ENCODE measurements at places on chromosomes 4 and X. TPM values are rescaled to one million over a fixed set of nuclear protein-coding genes. Genes with fewer than 3 reads are reported as not detected.

DNA sequence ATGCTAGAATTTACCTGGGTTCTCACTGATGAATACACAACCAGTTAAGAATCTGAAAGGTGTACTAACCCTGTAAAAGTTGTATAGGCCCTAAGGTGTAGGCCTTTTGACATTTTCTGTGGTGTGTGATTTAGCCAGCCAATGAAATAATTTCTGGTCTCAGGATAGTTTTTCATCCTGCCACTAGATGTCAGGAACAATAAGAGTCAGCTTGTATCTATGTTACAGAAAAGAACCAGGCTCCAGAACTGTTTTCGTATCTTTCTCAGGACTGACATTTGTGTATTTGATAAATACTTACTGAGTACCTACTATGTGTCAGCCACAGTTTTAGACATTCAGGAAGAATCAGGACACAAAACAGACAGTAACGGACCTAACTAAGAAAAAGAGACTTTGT, 673.6 kb upstream of the TENM3 start:
- no peaks in the 10 kb centered on the region for H3K36me3 ChIP-seq
- H3K27ac ChIP-seq, result no peak overlapping the region
- H3K27me3 ChIP-seq, result no peaks in the 10 kb centered on the region
- DNase-seq, result no peak
- H3K4me1 ChIP-seq, result no peaks in the 10 kb centered on the region
- no peak overlapping the region for H3K4me3 ChIP-seq

DNA sequence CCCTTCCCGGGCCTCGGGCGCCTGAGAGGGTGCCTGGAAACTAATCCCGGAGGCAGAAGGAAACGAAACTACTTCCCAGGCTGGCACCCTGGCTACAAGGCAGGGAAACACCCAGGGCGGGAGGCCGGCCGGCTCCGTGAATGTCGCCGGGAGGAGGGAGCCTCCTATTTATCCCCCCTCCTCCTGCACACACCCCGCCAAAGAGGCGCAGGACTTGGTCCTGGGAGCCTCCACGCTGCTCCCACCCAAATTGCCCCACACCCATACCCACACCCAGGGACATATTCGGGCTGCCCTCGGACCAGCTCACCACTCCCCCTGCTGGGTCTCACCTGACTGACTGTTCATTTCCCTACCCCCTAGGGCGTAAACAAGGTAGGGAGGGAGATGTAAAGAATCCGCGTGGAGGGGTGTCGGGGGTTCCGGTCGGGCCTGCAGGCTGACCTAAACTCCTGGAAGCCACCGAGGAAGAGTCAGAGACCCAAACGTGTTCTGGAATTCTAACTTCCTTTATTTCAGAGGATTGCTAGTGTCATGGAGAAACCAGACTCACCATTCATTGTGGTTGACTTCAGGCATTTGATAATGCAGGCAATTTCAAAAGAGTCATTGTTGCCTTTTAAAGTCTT, at the start of gene BTC:
TSS of gene BTC (minus strand) at position 142 of the 629 bp plus-strand sequence. CDS start 198 bp downstream, outside the sequence.
- H3K27ac ChIP-seq, result peak within 1 kb of the TSS; percentile 90
- no peaks in the 10 kb centered on the region for H3K36me3 ChIP-seq
- DNase-seq, result peak; percentile 76
- peaks cover 15% of the 10 kb centered on the region for H3K27me3 ChIP-seq
- H3K4me1 ChIP-seq, result no peaks in the 10 kb centered on the region
- peak within 1 kb of the TSS; percentile 66 for H3K4me3 ChIP-seq

- H3K36me3 ChIP-seq, result peaks cover 26% of the 10 kb centered on the region
- no peak for DNase-seq
- H3K27ac ChIP-seq, result no peak overlapping the region
Measured at GRCh38 chr4:761086-761485, 55.5 kb downstream of the PCGF3 start.

- H3K27ac ChIP-seq, result no peak overlapping the region
- peaks cover 39% of the 10 kb centered on the region for H3K4me1 ChIP-seq
- no peaks in the 10 kb centered on the region for H3K36me3 ChIP-seq
- no peak overlapping the region for H3K4me3 ChIP-seq
Measured at GRCh38 chr4:140135529-140136088, 18.4 kb downstream of the MAML3 start.

- H3K4me3 ChIP-seq, result no peak overlapping the region
- H3K27me3 ChIP-seq, result no peaks in the 10 kb centered on the region
- no peak for DNase-seq
- peak overlapping the region; percentile 12 for H3K27ac ChIP-seq
Measured at GRCh38 chrX:136112778-136113177, 34.6 kb upstream of the FHL1 start.

- no peak for DNase-seq
- no peaks in the 10 kb centered on the region for H3K36me3 ChIP-seq
- no peaks in the 10 kb centered on the region for H3K27me3 ChIP-seq
- no peak overlapping the region for H3K4me3 ChIP-seq
- H3K27ac ChIP-seq, result no peak overlapping the region
Measured at GRCh38 chr4:187256897-187257296, 533.2 kb upstream of the FAT1 start.

- H3K4me1 ChIP-seq, result no peaks in the 10 kb centered on the region
- no peak overlapping the region for H3K4me3 ChIP-seq
- H3K36me3 ChIP-seq, result no peaks in the 10 kb centered on the region
Measured at GRCh38 chr4:111811661-111812060, 333.6 kb upstream of the FAM241A start.

GRCh38 chrX:132822634-132823012, 135.8 kb downstream of the HS6ST2 start:
- H3K4me1 ChIP-seq, result peaks cover 9% of the 10 kb centered on the region
- H3K4me3 ChIP-seq, result no peak overlapping the region
- no peak for DNase-seq
- peak overlapping the region; percentile 26 for H3K27ac ChIP-seq
- no peaks in the 10 kb centered on the region for H3K27me3 ChIP-seq
- no peaks in the 10 kb centered on the region for H3K36me3 ChIP-seq

GRCh38 chrX:20445109-20445508, 178.4 kb upstream of the RPS6KA3 start:
- H3K4me1 ChIP-seq, result no peaks in the 10 kb centered on the region
- no peaks in the 10 kb centered on the region for H3K36me3 ChIP-seq
- no peak overlapping the region for H3K27ac ChIP-seq
- no peak for DNase-seq
- no peak overlapping the region for H3K4me3 ChIP-seq

GRCh38 chr4:174592985-174593335, 70.7 kb upstream of the HPGD start:
- no peaks in the 10 kb centered on the region for H3K36me3 ChIP-seq
- H3K4me3 ChIP-seq, result no peak overlapping the region
- no peak overlapping the region for H3K27ac ChIP-seq
- no peak for DNase-seq
- no peaks in the 10 kb centered on the region for H3K4me1 ChIP-seq

DNA sequence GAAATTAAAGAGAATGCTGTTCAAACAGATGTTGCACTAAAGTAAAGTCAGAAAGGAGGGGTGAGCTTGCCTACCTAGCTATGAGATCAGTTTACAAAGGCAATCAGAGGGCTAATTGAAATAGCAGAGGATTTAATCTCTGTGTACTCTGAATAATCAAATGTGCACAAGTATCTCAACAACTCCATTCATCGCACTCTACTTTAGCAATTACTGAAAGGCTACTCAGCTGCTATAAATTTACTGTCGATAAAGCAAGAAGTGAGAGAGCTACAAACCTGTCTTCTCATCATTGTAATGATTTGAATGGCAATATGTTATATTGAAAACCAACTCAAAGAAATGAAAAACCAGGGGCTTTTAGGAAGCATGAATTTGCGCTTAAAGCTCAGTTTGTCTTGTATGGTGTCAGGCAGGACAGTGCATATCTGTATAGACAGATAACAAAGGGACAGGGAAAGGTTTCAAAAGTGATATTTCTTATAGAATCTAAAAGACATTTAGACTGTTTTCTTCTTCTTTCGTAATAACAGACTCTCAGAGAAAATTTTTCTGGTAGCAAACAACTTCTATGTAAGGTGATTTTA, 34.8 kb downstream of the GC start:
- H3K4me1 ChIP-seq, result no peaks in the 10 kb centered on the region
- no peaks in the 10 kb centered on the region for H3K27me3 ChIP-seq
- H3K27ac ChIP-seq, result no peak overlapping the region
- H3K4me3 ChIP-seq, result no peak overlapping the region
- no peaks in the 10 kb centered on the region for H3K36me3 ChIP-seq

GRCh38 chr4:78606530-78607095, 55.0 kb downstream of the ANXA3 start:
- no peaks in the 10 kb centered on the region for H3K4me1 ChIP-seq
- no peak overlapping the region for H3K4me3 ChIP-seq
- H3K27ac ChIP-seq, result no peak overlapping the region
- no peaks in the 10 kb centered on the region for H3K36me3 ChIP-seq
- H3K27me3 ChIP-seq, result no peaks in the 10 kb centered on the region

- no peak overlapping the region for H3K4me3 ChIP-seq
- no peaks in the 10 kb centered on the region for H3K36me3 ChIP-seq
Measured at GRCh38 chr4:7058792-7059191, 9.1 kb downstream of the GRPEL1 start.

GRCh38 chr4:76830964-76831703, 66.8 kb downstream of the SOWAHB start:
- H3K4me1 ChIP-seq, result peaks cover 16% of the 10 kb centered on the region
- peak; percentile 79 for DNase-seq
- H3K36me3 ChIP-seq, result no peaks in the 10 kb centered on the region
- peak overlapping the region; percentile 86 for H3K27ac ChIP-seq
- H3K4me3 ChIP-seq, result no peak overlapping the region

- H3K27ac ChIP-seq, result no peak overlapping the region
- no peaks in the 10 kb centered on the region for H3K4me1 ChIP-seq
- DNase-seq, result no peak
- H3K4me3 ChIP-seq, result no peak overlapping the region
- H3K27me3 ChIP-seq, result no peaks in the 10 kb centered on the region
- no peaks in the 10 kb centered on the region for H3K36me3 ChIP-seq
Measured at GRCh38 chr4:171590716-171591115, 222.5 kb upstream of the GALNTL6 start.

GRCh38 chrX:46376246-46376885, 168.9 kb downstream of the ZNF674 start:
- no peaks in the 10 kb centered on the region for H3K36me3 ChIP-seq
- no peak overlapping the region for H3K4me3 ChIP-seq
- H3K27me3 ChIP-seq, result no peaks in the 10 kb centered on the region

GRCh38 chr4:8904041-8904501, 32.4 kb upstream of the HMX1 start:
- no peak overlapping the region for H3K4me3 ChIP-seq
- no peaks in the 10 kb centered on the region for H3K4me1 ChIP-seq
- peaks cover 16% of the 10 kb centered on the region for H3K27me3 ChIP-seq
- DNase-seq, result no peak
- no peaks in the 10 kb centered on the region for H3K36me3 ChIP-seq

DNA sequence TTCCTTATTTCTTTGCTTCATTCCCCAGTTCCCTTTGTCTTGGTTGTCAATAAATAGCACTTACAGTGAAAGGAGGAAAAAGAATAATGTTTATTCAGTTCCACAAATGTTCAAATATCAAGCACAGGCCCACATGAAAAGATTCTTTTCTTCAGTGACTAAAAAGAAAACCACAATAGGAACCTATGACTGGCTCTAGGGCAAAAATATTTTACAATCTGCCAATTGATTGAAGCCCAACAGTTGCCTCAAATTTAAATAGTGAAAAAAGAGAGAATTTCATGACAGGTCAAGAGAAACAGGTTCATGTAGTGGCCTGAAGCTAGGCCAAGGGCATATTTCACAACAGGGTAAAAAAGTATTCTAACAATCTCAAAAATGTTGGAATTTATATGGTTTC, 553.8 kb downstream of the CENPC start:
- no peaks in the 10 kb centered on the region for H3K4me1 ChIP-seq
- DNase-seq, result no peak
- H3K27me3 ChIP-seq, result no peaks in the 10 kb centered on the region
- no peak overlapping the region for H3K27ac ChIP-seq
- H3K4me3 ChIP-seq, result no peak overlapping the region
- H3K36me3 ChIP-seq, result no peaks in the 10 kb centered on the region

- H3K4me1 ChIP-seq, result no peaks in the 10 kb centered on the region
- H3K4me3 ChIP-seq, result no peak overlapping the region
- no peak for DNase-seq
- H3K36me3 ChIP-seq, result no peaks in the 10 kb centered on the region
Measured at GRCh38 chrX:47645530-47645929, 4.8 kb downstream of the ELK1 start.

GRCh38 chr4:43457866-43458265, 565.4 kb downstream of the GRXCR1 start:
- H3K4me3 ChIP-seq, result no peak overlapping the region
- no peaks in the 10 kb centered on the region for H3K27me3 ChIP-seq
- H3K4me1 ChIP-seq, result no peaks in the 10 kb centered on the region
- no peaks in the 10 kb centered on the region for H3K36me3 ChIP-seq

- H3K27me3 ChIP-seq, result no peaks in the 10 kb centered on the region
- H3K4me1 ChIP-seq, result no peaks in the 10 kb centered on the region
- no peak for DNase-seq
Measured at GRCh38 chr4:156015781-156016180, 62.1 kb upstream of the CTSO start.

GRCh38 chr4:102172341-102172740, 172.9 kb downstream of the SLC39A8 start:
- no peaks in the 10 kb centered on the region for H3K36me3 ChIP-seq
- no peaks in the 10 kb centered on the region for H3K4me1 ChIP-seq
- H3K4me3 ChIP-seq, result no peak overlapping the region
- no peaks in the 10 kb centered on the region for H3K27me3 ChIP-seq
- H3K27ac ChIP-seq, result no peak overlapping the region
- DNase-seq, result no peak

DNA sequence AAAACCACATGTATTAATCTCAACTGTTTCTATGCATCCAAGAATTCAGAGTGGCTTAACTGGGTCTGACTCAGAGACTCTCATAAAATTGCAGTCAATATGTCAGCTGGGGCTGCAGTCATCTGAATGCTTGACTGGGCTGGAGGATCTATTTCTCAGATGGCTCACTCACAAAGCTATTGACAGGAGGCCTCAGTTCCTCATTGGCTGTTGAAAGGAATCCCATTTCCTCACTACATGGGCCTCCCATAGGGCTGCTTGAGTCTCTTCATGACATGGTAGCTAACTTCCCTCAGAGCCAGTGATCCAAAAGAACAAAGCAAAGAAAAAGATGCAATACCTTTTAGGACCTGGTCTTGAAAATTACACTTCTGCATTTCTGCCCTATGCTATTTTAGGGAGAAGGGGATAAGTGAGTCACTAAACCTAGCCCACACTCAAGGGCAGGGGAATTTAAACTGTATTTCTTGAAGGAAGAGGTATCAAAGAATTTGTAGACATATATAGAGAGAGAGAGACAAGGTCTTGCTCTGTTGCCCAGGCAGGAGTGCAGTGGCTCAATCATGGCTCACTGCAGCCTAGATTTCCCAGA, 9.8 kb downstream of the SCFD2 start:
- no peak overlapping the region for H3K27ac ChIP-seq
- no peak overlapping the region for H3K4me3 ChIP-seq
- H3K36me3 ChIP-seq, result no peaks in the 10 kb centered on the region
- no peaks in the 10 kb centered on the region for H3K4me1 ChIP-seq
- no peaks in the 10 kb centered on the region for H3K27me3 ChIP-seq
- DNase-seq, result no peak

Gene CRMP1
- total RNA-seq, result 2.1 TPM

Gene NUDT9
- 25.7 TPM for total RNA-seq

Gene GAGE13
- total RNA-seq, result not detected

Gene GRXCR1
- total RNA-seq, result not detected

Gene KDR
- total RNA-seq, result 3.7 TPM

Gene SMR3A
- not detected for total RNA-seq

Gene FABP2
- total RNA-seq, result 23.0 TPM

Gene UGT2A1
- not detected for total RNA-seq

Gene P2RY4
- total RNA-seq, result 0.80 TPM

Gene AFM
- not detected for total RNA-seq
